CD8-positive, alpha-beta T cell (primary cell): ENCODE measurements at places on chromosomes 2 and 18.

DNA sequence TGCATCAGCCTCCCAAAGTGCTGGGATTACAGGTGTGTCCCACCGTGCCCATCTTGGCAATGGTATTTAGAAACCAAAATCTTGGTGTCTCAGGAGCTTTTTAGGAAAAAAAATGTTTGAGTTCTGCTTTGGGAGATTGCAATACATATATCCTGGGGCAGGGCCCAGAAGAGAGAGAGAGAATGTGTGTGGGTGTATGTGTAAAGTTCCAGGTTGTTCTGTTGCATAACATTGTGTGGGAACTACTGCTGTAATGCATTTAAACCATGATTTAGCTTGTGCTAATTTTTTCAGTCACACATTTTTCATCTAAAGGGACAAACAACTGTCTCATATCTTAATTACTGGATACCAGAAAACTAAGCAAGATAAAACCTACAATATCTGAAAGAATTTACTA is 70.8 kb upstream of the NABP1 start:
- no peak for DNase-seq

GRCh38 chr2:180695586-180696401 is 284.6 kb upstream of the UBE2E3 start:
- no peak for DNase-seq

GRCh38 chr2:60520151-60520876 is 33.1 kb downstream of the BCL11A start:
- no peak for DNase-seq

DNA sequence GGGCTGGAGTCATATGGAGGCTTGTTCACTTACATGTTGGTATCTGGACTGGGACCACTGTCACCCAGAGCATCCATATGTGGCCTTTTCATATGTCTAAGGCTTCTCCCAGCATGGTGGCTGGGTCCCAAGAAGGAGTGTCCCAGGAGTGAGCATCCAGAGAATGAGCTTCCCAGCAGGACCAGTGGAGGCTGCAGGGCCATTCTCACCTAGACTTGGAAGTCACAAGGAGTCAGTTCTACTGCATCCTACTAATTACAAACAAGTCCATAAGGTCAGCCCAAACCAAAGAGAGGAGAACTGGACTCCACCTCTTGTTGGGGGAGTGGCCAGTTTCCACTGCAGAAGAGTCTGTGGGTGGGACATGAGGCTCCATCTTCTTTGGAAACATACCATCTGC is 5.1 kb upstream of the TEX51 start:
- DNase-seq, result no peak

DNA sequence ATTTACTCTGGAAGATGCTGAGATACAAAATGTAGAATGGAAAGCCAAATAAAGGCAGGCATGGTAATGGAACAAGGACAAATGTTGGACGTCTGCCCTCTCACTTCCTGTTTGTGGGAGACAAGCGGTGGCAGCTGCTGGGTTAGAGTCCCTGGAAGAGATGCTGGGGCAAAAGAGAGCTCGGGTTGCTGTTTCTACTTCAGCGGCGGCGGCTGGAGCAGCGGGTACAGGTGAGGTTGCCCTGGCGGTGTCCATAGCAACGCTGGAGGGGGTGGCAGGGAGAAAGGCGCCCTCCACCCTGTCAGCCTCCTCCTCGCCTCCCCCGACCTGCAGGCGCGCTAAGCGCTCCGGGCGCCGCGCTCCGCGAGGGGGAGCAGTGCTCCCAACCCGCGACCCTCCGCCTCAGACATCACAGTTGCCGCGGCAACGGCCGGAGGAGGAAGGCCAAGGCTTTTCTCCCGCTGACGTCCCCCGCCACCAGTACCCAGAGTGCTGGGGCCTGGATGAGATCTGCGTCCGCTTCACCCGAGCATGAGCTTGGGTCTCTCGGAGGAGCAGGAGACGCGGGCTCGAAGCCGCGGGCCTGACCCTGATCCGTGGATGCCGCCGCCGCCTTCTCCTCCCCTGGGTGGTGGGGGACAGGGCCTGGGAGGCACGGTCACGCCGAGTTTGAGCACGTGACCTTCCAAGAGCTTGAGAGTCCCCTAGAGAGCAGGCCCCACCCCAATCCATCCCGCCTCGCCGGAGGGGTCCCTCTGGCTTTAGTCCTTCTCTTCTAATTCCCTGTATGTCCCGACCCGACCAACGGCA is 65.6 kb downstream of the NOL4 start:
- no peak for DNase-seq

- no peak for DNase-seq
Observed at GRCh38 chr2:65030476-65031332, 25.5 kb upstream of the CEP68 start.

GRCh38 chr2:69082430-69082997 is 69.5 kb downstream of the ANTXR1 start:
- no peak for DNase-seq

- DNase-seq, result no peak
Observed at GRCh38 chr2:75728614-75729419, 18.1 kb upstream of the GCFC2 start.
